ENCODE measurements at places on chromosomes 12 and 14.

DNA sequence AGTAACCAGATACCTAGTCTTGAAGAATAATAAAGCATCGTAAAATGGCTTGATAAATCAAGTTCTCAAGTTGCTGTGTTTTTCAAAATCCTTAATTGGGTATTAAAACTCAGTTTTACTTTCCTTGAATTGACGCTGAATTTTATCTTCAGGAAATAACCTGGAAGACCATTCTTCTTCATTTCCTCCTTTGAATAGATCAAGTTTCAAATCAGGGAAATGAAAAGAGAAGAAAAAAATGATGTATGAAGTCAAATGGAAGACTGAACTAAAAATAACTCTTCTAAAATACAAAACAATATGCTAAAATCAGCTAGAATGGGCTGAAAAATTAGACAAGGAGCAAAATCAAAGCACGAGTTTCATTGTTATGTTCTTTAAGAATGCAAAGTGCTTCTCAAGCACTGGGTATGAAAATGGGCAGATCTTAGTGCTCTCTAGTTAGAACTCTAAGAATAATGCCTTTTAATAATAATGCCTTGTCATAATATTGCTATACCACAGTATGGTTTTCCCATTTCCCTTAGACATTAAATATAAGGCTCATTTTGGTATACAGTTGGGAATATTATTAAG lies 54.6 kb upstream of the CLEC14A start:
- DNase-seq = no peak

DNA sequence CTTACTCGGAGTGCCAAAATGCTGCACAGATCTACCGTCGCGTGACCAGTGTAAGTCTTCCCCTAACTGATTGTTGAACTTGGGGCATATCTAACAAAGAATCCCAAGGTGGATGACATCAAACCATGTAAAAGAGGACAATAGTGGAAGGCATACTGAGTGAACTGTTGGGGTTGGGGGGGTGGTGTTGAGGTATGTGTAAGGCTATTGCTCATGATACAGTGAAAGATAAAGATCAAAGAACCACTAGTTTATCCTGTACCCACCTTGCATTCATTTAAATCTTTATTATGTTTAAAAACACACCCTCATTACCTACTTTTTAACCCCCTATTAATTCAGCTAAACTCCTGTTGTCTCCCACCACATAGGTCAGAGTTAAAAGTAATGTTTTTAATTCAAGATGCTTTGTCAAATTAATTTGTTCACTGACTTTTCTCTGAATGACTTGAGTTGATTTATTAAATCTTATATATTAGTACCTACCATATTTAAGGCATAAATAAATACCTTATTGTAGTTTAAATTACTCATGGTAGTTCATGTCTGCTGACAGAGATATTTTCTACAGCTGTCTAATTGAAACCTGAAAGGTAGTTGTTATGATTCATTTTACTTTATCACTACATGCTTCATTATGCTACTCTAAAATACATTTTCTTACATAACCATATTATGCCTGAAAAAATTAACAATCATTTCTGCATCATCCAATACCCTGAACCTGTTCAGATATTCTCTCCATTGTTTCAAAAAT lies 77.9 kb downstream of the WNK1 start:
- no peak for DNase-seq

DNA sequence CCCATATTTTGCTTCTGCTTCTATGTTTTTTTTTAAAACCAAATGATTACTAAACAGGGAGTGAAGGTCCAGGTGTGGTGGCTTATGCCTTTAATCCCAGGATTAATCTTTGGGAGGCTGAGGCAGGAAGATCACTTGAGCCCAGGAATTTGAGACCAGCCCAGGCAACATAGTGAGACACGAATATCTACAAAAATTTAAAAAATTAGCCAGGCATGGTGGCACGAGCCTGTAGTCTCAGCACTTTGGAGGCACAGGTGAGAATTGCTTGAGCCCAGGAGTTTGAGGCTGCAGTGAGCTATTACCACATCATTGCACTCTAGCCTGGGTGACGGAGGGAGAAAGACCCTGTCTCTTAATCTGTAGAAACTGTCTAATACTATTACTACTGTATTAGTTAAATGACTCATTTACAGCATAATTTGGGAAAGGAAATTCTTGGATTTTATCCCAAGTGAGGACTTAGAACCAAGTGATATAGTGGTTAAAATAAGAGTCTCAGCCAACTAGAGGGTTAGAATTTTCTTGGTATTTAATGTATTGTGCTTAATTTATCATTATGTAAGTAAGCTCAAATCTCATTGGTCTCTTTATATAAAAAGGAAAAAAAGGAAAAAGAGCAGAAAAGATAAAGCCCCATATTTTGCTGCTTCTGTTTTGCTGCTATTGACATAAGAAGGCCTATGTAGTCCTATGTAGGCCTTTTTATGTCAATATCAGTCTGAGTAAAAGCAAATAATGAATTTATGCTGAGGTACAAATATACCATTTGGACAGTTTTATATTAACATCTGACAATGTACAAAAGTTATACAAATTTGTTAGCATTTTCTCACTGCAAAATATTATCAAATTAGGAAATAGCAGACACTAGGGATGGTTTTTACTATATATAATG lies 163.4 kb downstream of the RAD51B start:
- no peak for DNase-seq

DNA sequence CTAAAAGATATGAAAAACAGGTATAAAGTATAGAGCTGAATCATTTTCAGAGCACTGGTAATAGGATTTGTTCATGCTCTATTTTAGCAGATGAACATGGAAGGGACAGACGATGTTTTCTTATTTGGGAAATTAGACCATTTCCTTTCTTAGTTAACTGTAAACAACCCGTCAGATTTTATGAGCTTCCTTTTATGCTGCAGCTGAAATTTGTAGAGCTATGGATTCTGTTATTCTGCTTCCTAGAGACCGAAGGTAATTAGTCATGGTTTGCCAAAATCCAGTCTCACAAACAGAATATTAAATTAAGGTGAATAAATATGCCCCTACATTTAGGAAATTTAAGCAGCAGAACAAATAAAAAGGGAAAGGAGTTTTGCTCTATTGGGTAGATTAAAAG lies 180.2 kb upstream of the SYT1 start:
- DNase-seq = no peak

- no peak for DNase-seq
Measured at GRCh38 chr12:5170844-5171243, 127.2 kb downstream of the KCNA5 start.

DNA sequence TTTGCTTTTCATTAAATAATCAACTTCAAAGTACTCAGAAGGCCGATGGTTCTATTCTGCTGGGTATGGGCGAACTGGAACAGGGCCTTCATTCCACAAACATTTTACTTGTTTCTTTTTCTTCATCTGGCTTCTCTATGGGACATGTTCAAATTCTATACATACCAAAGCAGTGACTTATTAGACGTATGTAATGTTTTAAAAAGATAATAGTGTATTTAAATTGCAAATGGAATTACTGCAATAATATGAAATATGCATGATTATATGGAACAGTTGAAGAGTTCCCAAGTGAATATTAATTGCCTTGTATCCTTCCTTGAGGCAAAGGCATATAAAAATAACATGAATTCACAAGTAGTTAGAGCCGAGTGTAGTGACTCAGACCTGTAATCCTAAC lies 75.5 kb downstream of the FAR2 start:
- DNase-seq = no peak

DNA sequence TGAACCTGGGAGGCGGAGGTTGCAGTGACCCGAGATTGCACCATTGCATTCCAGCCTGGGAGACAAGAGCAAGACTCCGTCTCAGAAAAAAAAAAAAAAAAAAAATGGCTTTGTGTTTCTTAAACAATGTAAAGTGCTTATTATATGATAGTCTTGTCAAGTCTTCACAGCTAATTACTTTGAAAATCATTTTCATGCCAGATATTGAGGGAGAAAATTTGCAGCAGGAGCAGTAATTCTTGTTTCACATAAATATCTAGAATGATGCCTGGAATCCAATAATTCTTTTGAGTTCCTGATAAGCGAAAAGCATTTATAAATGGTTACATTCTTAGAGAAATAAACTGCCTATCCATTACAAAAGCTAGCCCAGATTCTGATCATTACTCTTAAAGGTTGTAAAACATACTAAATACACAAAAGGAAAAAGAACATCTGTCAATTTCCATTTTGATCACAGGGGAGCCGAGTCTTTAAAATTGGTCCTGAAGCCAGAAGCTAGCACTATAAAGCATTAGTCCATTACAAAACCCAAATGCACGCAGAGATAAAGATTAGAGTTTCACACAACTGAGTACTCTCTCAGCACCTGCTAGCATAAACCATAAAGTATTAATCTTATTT lies 50.3 kb downstream of the IFT81 start:
- no peak for DNase-seq

GRCh38 chr14:104350463-104351185 lies 212.2 kb downstream of the KIF26A start:
- DNase-seq = no peak

DNA sequence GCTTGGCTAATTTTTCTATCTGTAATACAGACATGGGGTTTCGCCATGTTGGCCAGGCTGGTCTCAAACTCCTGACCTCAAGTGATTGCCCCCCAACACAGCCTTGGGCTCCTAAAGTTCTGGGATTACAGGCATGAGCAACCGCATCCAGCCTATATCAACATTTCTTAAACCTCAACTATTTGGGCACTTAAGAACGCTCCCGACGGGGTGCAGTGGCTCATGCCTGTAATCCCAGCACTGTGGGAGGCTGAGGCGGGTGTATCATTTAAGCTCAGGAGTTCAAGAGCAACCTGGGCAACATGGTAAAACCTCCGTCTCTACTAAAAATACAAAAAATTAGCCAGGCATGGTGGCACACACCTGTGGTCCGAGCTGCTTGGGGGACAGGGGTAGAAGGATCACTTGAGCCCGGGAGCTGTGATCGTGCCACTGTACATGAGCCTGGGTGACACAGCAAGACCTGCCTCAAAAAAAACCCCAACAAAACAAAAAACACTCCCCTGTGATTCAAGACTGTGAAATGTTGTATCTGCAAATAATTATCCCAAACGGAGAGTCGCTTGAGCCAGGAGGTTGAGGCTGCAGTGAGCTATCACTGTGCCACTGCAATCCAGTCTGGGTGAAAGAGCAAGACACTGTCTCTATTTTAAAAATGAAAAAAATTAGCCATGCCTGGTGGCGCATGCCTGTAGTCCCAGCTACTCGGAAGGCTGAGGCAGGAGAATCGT lies 21.5 kb downstream of the PPTC7 start:
- no peak for DNase-seq
